Naive thymus-derived CD8-positive, alpha-beta T cell (primary cell): ENCODE measurements at places on chromosomes 1 and 21. TPM values are rescaled to one million over a fixed set of nuclear protein-coding genes. Genes with fewer than 3 reads are reported as not detected.

FMO5 gene
- polyA plus RNA-seq, result 0.43 TPM

GPR52 gene
- polyA plus RNA-seq, result not detected

IFFO2 gene
- polyA plus RNA-seq, result 1.6 TPM

GRIK1 gene
- polyA plus RNA-seq, result not detected

KCNK1 gene
- not detected for polyA plus RNA-seq

FLG gene
- polyA plus RNA-seq, result not detected

PCNX2 gene
- 2.2 TPM for polyA plus RNA-seq

GRCh38 chr1:91754816-91755580 is 131.0 kb downstream of the TGFBR3 start:
- no peak overlapping the region for H3K27ac ChIP-seq
- no peak overlapping the region for H3K4me3 ChIP-seq
- no peak for DNase-seq
- no peaks in the 10 kb centered on the region for H3K4me1 ChIP-seq
- H3K36me3 ChIP-seq, result no peaks in the 10 kb centered on the region

- DNase-seq, result no peak
- H3K27ac ChIP-seq, result no peak overlapping the region
- H3K36me3 ChIP-seq, result no peaks in the 10 kb centered on the region
- H3K4me3 ChIP-seq, result no peak overlapping the region
- no peaks in the 10 kb centered on the region for H3K4me1 ChIP-seq
- H3K27me3 ChIP-seq, result no peaks in the 10 kb centered on the region
Measured at GRCh38 chr1:67393240-67393639, 37.0 kb downstream of the SERBP1 start.

DNA sequence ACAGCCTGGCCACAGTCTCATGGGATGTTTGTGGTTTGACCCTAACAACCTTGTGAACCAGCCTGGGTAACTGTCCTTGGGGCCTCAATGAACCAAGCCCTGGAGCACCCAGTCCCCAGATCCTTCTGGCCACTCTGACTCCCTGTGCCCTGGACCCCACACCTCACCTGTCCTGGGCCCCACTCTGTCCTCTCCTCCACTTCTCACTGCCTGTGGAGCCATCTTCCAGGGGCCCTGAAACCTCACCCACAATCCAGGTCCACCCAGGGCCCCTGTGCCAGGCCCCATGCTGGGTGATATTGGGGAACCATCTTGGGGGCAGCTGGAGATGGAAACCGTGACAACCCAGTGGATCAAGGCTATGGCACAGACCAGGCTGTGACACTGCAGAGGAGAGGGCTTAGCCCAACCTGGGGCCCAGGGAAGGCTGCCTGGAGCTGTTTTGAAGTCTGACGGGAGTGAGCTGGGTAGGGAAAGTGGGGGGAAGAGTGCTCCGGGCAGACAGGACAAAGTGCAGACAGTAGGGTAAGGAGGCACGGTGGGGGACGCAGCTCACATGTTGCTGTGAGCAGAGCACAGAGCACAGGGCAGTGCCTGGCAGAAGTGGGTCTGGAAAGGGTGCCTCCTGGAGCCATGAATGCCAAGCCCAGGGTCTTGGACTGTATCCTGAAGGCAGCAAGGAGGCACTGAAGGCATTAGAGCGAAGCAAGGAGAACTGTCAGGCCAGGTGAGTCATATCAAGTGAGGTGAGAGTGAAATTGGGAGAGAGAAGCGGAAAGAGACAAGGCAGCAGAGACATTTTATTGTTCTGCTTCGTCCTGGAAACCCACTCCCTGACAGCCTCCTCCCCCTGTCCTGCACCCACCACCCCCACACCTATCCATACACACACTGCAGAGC is 12.1 kb upstream of the LRP8 start:
- no peak overlapping the region for H3K4me3 ChIP-seq
- DNase-seq, result no peak
- H3K4me1 ChIP-seq, result peaks cover 4% of the 10 kb centered on the region
- H3K27ac ChIP-seq, result no peak overlapping the region

DNA sequence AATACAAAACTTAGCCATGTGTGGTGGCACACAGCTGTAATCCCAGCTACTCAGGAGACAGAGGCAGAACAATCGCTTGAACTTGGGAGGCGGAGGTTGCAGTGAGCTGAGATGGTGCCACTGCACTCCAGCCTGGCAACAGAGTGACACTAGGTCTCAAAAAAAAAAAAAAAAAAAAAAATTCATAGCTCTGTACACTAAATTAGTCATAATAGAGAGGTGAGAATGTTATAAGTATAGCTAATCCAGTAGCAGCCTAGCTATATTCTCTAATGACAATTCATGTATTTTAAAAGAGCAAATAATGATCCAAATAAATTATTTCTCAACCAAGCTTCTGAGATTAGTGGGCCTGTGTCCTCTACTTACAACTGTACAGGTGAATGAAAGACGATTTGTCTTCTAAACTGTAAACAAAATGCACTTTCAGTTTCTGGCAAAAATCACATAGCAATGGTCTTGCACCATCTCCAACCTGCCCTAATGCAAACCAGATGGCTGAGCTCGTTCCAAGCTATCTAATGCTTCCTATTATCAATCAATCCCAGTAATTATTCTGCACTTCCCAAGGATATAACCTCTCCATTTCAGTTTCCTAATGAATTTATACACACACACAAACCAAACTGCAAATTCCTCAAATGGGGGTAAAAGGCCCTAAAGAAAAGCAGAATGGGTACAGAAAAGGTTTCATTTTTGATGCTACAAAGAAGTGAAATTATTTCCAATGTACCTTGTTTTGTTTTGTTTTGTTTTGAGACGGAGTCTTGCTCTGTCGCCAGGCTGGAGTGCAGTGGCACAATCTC is 56.5 kb downstream of the GATAD2B start:
- peaks cover 41% of the 10 kb centered on the region for H3K4me1 ChIP-seq
- H3K36me3 ChIP-seq, result peaks cover 4% of the 10 kb centered on the region
- DNase-seq, result no peak
- H3K4me3 ChIP-seq, result no peak overlapping the region
- no peaks in the 10 kb centered on the region for H3K27me3 ChIP-seq

DNA sequence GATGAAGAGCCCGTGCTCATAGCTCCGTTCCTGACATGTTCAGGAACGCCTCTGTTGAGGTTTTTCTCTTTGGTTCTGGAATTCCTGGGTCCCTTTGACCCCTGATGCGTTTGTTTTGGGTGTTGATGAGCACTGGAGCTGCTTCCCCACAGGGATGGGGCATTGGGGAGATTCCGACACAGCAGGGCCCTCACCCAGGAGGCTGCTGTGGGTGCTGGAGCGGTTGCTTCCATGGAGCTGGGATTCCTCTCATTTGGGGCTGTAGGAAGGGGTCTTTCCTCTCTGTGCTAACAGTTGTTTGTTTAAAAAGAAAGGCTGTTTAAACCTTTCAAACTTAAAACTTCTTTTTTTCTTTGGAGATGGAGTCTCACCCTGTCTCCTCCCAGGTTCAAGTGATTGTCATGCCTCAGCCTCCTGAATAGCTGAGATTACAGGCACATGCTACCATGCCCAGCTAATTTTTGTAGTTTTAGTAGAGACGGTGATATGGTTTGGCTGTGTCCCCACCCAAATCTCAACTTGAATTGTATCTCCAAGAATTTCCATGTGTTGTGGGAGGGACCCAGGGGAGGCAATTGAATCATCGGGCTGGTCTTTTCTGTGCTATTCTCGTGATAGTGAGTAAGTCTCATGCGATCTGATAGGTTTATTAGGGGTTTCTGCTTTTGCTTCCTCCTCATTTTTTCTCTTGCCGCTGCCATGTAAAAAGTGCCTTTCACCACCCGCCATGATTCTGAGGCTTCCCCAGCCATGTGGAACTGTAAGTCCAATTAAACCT is 48.9 kb downstream of the SKI start:
- no peak overlapping the region for H3K4me3 ChIP-seq
- DNase-seq, result no peak
- peaks cover 8% of the 10 kb centered on the region for H3K36me3 ChIP-seq
- H3K27me3 ChIP-seq, result no peaks in the 10 kb centered on the region

DNA sequence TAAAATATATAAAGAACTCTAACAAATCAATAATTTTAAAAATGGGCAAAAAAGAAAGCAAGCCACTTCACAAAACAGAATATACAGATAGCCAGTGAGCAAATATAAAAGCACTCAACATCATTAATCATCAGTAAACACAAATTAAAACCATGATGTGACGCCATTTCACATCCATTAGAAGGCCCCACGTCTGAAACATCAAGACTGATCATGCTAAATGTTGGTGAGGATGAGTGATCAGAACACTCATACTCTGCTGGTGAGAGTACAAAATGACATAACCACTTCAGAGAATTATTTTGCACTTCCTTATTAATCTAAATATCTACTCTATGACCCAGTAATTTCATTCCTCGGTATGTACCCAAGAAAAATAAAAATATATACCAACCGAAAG is 512.2 kb upstream of the NR5A2 start:
- no peak for DNase-seq
- H3K27me3 ChIP-seq, result no peaks in the 10 kb centered on the region
- H3K4me1 ChIP-seq, result no peaks in the 10 kb centered on the region
- no peaks in the 10 kb centered on the region for H3K36me3 ChIP-seq
- no peak overlapping the region for H3K4me3 ChIP-seq
- no peak overlapping the region for H3K27ac ChIP-seq

GRCh38 chr1:88089961-88090360 is 594.1 kb upstream of the PKN2 start:
- DNase-seq, result no peak
- peaks cover 12% of the 10 kb centered on the region for H3K27me3 ChIP-seq
- no peaks in the 10 kb centered on the region for H3K4me1 ChIP-seq
- H3K27ac ChIP-seq, result no peak overlapping the region
- no peaks in the 10 kb centered on the region for H3K36me3 ChIP-seq

- DNase-seq, result no peak
- H3K36me3 ChIP-seq, result no peaks in the 10 kb centered on the region
- peaks cover 32% of the 10 kb centered on the region for H3K4me1 ChIP-seq
Measured at GRCh38 chr1:8370046-8370881, 52.4 kb downstream of the SLC45A1 start.

- H3K4me1 ChIP-seq, result peaks cover 2% of the 10 kb centered on the region
- no peaks in the 10 kb centered on the region for H3K36me3 ChIP-seq
- no peak overlapping the region for H3K4me3 ChIP-seq
Measured at GRCh38 chr1:43573066-43573800, 42.5 kb downstream of the PTPRF start.
